A549 treated with ZK216348 at 1 μM for 4 hours (cell line): ENCODE measurements at places on chromosomes 4 and X. TPM values are rescaled to one million over a fixed set of nuclear protein-coding genes. Genes with fewer than 3 reads are reported as not detected.

The FREM3 gene
- total RNA-seq = not detected in 5 replicates

The MAGEA8 gene
- not detected in 5 replicates for total RNA-seq

The MAGEB1 gene
- total RNA-seq = not detected in 5 replicates

The SSX2B gene
- total RNA-seq = not detected in 5 replicates

The ALB gene
- total RNA-seq = not detected in 5 replicates

The ADGRG2 gene
- 6.9 to 10.2 TPM (median 8.5 TPM) in 5 replicates for total RNA-seq

The TRO gene
- total RNA-seq = 0.67 to 1.2 TPM (median 0.74 TPM) in 5 replicates

The CDS1 gene
- total RNA-seq = 0.41 to 0.92 TPM (median 0.61 TPM) in 5 replicates

The PORCN gene
- 12.4 to 19.4 TPM (median 18.0 TPM) in 5 replicates for total RNA-seq

The EPHA5 gene
- total RNA-seq = 0.27 to 0.59 TPM (median 0.40 TPM) in 5 replicates

The OPHN1 gene
- 1.4 to 2.4 TPM (median 1.5 TPM) in 5 replicates for total RNA-seq

The CEP44 gene
- 3.9 to 6.4 TPM (median 5.6 TPM) in 5 replicates for total RNA-seq

The CDX4 gene
- total RNA-seq = not detected in 5 replicates

The USP26 gene
- total RNA-seq = not detected in 5 replicates

The SOWAHB gene
- total RNA-seq = not detected in 5 replicates

The MAGEC1 gene
- total RNA-seq = 0.15 TPM in 1 of 5 replicates, not detected in the others

The KLHL2 gene
- 10.9 to 16.6 TPM (median 13.7 TPM) in 5 replicates for total RNA-seq

The USP51 gene
- total RNA-seq = 0.32 to 0.78 TPM (median 0.59 TPM) in 5 replicates

The TMEM47 gene
- 0.34 to 1.1 TPM (median 0.81 TPM) in 5 replicates for total RNA-seq
